PC-3 (cell line): ENCODE measurements at places on chromosomes 3 and 15.

DNA sequence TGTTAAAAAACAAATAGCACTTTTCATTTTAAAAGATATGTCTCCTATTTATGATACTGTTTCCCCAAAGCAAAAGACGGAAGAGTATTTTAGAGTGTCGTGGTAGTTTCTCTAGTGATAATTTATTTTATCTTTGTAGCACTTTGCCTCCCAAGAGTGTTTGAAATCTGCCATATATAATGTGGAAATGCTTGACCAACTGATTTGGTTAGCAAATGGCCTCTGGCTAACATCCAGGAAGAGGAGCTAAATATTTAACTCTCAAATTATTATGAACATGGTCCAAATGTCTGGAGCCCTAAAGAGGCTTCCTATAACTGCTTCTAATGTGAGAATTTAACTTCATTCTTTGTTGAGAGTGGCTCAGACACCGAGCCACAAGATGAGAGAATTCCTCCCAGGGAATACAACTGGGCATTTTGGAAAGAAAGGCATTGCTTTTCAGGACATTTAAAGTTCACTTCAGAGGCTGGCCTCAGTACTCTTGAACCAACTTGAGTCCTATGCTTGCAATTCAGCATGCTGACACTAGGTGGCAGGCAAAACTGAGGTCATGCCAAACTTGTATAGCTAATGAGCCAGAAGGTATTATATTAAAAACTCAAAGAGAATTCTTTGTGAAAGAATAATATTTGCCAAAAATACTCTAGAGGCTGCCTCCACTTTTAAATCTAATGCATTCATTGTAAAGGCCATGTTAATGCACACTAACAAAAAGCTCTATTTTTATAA, 104.5 kb downstream of the RARB start:
- DNase-seq = peak; percentile 72

- DNase-seq = no peak
These were observed 11.9 kb upstream of the LRTM1 start for GRCh38 chr3:54939557-54940300.

- peak; percentile 77 for DNase-seq
These were observed 8.0 kb upstream of the ANKRD28 start for GRCh38 chr3:15805756-15806266.

DNA sequence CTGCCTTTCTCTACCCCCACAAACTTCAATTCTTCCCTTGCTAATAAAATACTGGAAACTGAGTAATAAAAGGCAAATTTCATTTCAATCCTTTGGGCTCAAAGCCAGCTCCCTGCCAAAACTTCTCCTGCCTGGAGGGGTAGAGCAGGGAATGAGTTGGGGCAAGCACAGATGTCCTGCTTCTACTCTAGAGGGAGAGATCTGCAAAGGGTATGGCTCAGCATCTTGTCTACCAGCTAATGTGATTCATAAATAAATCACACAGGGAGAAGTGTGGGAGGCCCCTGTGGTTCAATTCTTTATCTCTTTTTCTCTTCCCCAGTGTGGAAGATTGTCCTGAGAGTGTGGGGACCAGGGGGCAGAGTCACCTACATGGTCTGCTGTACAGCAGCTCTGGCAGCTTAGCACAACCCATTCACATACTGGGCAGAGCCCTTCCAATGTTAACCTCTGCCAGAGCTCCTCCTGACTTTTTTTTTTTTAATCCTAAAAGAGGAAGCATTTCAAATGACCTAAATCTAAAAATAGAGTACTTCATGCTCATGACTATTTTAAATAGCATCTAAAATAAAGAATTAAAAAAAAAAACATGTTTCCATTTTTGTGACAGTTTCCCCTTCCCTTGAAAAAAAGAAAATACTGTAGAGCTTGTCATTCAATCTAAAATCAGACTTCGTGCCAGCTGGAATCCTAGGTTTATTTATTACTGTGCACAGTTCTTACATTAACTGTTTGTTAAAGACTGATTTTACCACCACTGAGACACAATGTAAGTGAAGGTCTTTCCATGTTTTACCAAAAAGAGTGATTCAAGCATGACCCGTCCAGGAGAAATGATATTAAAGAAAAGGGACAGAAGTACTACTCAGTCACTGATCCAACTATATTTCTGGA, 1083.7 kb upstream of the CFAP20DC start:
- no peak for DNase-seq

- no peak for DNase-seq
These were observed 48.3 kb downstream of the DENND4A start for GRCh38 chr15:65743637-65744252.

GRCh38 chr3:6605227-6605626, 255.7 kb upstream of the GRM7 start:
- no peak for DNase-seq

GRCh38 chr3:85161544-85161943, 202.8 kb downstream of the CADM2 start:
- DNase-seq = peak; percentile 92

- DNase-seq = no peak
These were observed 150.2 kb downstream of the DNAJB8 start for GRCh38 chr3:128316481-128316891.

DNA sequence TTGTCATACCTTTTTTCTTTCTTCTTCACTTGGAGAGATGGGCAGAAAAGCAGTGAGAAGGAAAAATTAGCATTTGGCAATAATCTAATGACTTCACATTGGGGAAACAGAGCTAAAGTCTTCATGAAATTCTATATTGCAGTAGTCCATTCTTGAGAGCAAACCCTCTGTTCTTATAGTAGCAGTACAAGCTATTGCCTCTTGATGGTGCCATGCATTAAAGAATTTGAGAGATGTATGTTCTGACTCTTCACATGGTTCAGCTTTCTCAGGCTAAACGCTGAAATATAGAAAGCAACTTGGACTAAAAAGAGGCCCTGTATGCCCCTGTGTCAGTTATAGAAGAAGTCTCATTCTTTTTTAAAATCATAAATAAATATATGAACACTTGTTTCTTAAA, 36.0 kb downstream of the PHLDB2 start:
- peak; percentile 80 for DNase-seq

DNA sequence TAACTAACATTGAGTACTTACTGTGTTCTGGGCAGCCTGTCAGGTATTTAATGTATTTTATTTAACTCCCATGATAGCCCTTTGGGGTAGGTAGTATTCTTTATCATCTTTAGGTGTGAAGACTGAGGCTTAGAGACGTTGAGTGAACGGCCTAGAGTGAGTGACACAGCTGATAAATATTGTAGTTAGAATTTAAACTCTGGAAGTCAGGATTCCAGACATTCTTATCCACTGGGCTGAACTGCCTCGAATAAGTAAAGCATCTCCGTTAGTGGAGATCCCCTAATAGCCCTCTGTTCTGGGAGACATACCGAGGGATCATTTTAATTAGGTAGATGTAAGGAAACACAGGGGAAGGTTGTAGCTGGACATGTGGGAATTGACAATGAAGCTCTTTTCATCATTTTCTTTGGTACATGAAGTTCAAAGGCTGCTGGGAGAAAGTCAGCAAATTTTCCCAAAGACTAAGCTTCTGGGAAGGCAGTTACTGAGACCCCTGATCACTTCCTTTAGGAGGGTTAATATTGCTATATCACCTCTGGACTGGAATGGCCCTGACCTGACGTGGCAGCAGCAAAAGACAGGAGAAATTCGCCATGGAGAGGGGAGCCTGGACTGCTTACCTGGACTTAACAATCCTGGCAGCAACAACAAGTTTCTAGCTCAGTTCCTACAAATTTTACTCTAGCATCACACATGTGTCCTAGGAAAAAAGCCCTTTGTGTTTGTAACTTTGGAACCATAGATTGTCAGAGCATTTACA, 11.7 kb upstream of the PDCD6IP start:
- no peak for DNase-seq

- DNase-seq = no peak
These were observed 23.6 kb downstream of the NBEAL2 start for GRCh38 chr3:47003056-47003410.

DNA sequence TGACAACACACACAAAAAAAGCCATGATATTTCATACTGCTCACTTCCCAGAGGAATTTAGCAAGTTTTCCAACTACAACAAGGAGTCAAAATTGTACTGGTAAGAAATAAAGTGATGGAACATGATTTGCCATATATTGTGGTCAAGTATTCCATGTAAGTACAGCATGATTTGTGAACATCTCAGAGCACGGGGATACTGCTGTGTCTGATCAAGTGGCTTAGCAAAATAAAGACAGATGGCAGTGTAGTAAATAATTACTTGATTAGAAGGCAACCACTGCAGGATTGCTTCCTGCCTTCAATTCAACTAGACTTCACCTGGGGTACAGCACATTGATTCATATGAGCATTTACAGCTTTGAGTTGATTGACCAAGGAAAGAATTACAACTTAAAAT, 51.6 kb upstream of the DUT start:
- DNase-seq = no peak

GRCh38 chr15:83848315-83849050, 194.6 kb downstream of the ADAMTSL3 start:
- peak; percentile 82 for DNase-seq

- peak; percentile 13 for DNase-seq
These were observed 140.6 kb upstream of the SLITRK3 start for GRCh38 chr3:165336786-165337185.

DNA sequence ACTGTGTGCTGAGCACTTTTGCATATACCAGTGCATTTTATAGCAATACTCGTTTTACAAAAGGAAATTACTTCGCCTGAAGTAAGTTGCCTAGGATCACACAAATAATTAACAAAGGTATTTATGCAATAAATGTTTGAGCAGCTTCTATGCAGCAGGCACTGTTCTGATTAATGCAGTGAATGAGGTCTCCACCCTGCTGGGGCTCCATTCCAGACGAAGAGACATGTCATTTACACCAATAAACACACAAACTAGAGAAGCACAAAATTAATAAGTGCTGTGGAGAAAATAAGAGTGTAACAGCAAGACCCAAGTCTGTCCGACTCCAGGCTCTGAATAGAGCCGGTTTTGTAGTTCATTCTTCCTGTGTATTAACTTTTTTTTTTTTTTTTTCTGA, 17.5 kb downstream of the NOX5 start:
- peak; percentile 32 for DNase-seq

GRCh38 chr3:9402410-9403228, 5.2 kb downstream of the SETD5 start:
- no peak for DNase-seq

GRCh38 chr15:33309602-33310276, 1.0 kb upstream of the RYR3 start:
- peak; percentile 11 for DNase-seq

- DNase-seq = no peak
These were observed 181.1 kb downstream of the STT3B start for GRCh38 chr3:31713816-31714215.

- no peak for DNase-seq
These were observed at the start of gene COL7A1 for GRCh38 chr3:48595075-48595525. TSS of gene COL7A1 (minus strand) at chr3:48595329. CDS start at chr3:48595159, 170 bp downstream.

DNA sequence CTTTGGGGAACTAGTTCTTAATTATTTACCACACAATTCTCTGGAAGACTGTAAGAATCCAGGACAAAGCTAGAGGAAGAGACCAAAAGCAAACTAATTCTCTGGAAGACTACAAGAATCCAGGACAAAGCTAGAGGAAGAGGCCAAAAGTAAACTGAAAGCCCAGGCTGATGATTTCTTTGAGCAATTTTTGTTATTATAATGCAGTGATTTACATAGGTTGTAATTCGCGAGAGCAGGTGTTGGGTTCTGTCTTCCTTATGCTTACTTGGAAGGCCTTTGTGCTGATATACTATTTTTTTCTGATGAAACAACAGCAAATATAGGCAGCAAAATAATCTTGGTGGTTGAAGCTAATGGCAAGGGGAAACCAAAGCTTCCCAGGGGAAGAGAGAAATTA, 5.2 kb downstream of the SPTSSB start:
- no peak for DNase-seq

DNA sequence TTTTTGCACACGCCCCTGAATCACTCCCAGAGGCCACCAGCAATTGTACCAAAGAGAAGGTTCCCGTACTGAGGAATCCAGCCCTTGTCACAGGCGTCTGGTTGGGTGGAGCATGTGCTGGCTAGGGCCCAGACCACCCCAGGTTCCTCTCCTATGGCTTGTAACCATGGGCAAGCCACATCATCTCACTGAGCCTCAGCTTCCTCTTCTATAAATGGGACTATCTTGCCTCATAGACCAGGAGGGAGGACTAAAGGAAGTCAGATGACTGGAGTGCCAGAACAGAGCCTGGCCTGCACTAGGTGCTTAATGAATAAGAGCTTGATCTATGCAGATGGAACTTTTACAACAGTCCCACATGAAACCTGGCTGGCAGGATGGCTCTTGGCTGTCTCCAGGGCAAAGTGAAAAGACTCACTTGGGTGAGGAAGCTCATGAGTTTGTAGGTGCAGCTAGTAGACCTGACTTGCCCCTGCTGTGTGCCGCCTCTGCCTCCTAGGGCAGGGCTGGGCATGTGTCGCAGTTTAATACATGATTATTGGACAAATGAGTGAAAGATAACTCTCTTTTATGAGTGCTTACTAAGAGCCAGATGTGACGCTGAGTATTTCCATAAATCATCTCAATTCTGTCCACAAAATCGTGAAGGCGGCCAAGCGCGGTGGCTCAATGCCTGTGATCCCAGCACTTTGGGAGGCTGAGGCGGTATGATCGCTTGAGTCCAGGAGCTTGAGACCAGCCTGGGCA, 29.3 kb downstream of the CTSH start:
- no peak for DNase-seq

DNA sequence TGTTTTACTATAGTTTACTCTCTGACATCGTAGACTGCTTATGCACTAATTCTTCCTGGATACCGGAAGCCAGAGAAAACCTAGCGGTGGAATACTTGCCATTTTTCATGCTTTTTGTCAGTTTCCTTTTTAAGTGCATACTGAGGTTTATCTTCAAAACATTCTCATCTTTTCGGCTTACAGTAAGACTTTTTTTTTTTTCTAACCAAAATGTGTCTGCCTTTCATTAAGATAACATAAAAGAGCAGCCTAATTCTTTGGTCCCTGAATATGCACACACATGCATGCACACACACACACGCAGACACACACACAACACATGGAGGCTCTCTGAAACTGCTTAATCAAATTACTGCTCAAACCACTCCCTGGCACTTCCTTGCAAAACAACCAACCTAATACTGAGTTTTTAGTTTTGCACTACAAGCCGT, 1.3 kb downstream of the ZNF445 start:
- peak; percentile 21 for DNase-seq

- DNase-seq = peak; percentile 38
These were observed 118.8 kb upstream of the PTX3 start for GRCh38 chr3:157317895-157318294.

- peak; percentile 69 for DNase-seq
These were observed 11.1 kb upstream of the GREM1 start for GRCh38 chr15:32706704-32707103.

GRCh38 chr15:68301301-68301700, 23.8 kb downstream of the FEM1B start:
- no peak for DNase-seq

DNA sequence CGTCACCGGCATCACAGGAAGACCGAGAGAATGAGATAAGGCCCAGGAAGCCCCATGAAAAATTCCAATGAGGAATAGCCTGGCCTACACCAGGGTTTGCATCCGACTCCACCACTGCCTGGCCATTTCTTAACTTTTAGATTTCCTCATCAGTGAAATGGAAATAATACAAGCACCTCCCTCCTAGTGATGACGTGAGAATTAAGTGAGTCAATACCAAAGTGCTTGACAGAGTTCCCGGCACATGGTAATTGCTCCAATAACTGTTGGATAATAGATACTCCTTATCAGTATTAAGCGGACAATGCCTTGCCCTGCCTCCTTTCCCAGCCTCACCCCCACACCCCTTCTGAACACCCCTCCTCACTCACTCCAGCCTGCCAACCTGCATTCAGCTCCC, 105.4 kb downstream of the TLE3 start:
- no peak for DNase-seq

- peak; percentile 74 for DNase-seq
These were observed 83.6 kb upstream of the TSEN2 start for GRCh38 chr3:12400616-12401194.
